NCI-H2081 treated with DMSO at 0.1 percent for 48 hours (cell line): ENCODE measurements at places on chromosomes 13 and 19.

DNA sequence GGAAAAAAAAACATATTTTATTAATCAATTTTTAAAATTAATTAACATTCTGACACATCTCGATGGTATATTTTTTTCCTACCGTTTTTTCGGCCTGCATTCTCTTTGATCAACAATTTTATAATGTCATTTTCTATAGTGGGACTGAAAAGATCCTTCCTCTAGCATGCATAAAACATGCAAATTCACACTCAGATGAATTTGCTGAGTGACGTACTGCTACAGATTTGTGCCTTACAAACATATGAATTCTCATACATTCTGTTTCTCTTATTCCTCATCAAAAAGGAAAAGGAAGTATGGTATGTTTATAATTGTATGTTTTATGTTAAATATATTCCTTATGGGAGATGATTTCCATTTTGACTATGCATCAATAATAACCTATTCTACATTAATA, 458.2 kb downstream of the TSHZ3 start:
- DNase-seq = no peak

DNA sequence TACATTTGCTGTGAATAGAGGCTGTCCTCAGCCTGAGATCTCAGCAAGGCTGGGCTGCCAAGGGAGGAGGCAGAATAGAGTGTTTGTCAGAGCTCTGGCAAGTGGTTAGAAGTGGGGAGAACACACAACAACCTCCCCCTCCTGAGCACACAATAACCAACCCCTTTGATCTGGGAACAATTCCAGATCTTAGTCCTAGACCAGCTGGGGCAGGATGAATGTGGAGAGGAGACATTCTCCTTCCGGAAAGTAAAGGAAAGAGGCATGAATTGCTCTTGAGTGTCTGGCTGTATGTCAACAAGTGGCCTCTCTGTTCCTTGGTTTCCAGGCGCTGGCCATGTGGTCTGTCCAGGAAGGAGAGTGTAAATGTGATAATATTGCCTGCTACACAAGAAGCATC, 114.9 kb upstream of the TMTC4 start:
- DNase-seq = no peak

GRCh38 chr13:114282041-114282670, 755 bp downstream of the UPF3A start:
- DNase-seq = no peak

GRCh38 chr13:98542568-98543377, 34.1 kb downstream of the STK24 start:
- DNase-seq = no peak

GRCh38 chr13:53907891-53908290, 879.3 kb downstream of the OLFM4 start:
- no peak for DNase-seq
